PC-3 (cell line): ENCODE measurements at places on chromosomes 6 and 20. TPM values are rescaled to one million over a fixed set of nuclear protein-coding genes. Genes with fewer than 3 reads are reported as not detected.

Gene ZSWIM1
- total RNA-seq = 9.4 and 16.3 TPM in 2 replicates

GRCh38 chr6:20463396-20463795 is 61.7 kb downstream of the E2F3 start:
- no peak for DNase-seq

Gene AARS2
- total RNA-seq = 26.2 and 30.4 TPM in 2 replicates

Gene LY6G6C
- total RNA-seq = 0.22 TPM in 1 of 2 replicates, not detected in the other

Gene MDFI
- 96.4 and 113 TPM in 2 replicates for total RNA-seq

Gene CDKN1A
- total RNA-seq = 79.5 and 91.5 TPM in 2 replicates

Gene DCDC2
- 0.11 TPM in 1 of 2 replicates, not detected in the other for total RNA-seq

Gene BEND6
- 0.58 and 1.3 TPM in 2 replicates for total RNA-seq
